Occipital lobe (tissue), 3 donors: ENCODE measurements at places on chromosomes 13 and 19. TPM values are rescaled to one million over a fixed set of nuclear protein-coding genes. Genes with fewer than 3 reads are reported as not detected.

The CBY2 gene
- total RNA-seq, result not detected

DNA sequence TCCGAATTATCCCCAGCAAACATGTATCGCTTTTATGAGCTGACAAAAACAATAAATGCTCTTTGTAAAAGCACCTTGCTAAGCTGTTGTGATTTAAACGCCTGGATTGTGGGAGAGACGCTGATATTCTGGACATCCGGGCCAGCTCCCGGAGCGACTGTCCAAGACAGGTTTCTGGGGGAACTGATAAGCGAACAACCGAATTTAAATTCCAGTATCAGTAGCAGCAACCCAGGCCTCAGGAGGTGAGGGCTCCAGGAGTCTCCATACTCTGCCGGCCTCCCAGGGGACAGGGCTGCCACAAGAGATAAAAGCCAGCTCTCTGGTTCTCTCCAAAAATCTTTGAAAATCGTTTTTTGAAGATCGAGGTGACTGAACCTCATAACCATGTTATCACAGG, 50.3 kb upstream of the VSTM2B start:
- DNase-seq, result no peak

- no peak for DNase-seq
Observed at GRCh38 chr19:11868188-11868587, 19.4 kb upstream of the ZNF69 start.

The DNAJC15 gene
- total RNA-seq, result 18.1 TPM

GRCh38 chr13:99686157-99686572, 184.9 kb downstream of the TM9SF2 start:
- DNase-seq, result no peak

- no peak for DNase-seq
Observed at GRCh38 chr13:20178156-20178555, 14.6 kb downstream of the GJB2 start.

The ZNF177 gene
- total RNA-seq, result 11.9 TPM

DNA sequence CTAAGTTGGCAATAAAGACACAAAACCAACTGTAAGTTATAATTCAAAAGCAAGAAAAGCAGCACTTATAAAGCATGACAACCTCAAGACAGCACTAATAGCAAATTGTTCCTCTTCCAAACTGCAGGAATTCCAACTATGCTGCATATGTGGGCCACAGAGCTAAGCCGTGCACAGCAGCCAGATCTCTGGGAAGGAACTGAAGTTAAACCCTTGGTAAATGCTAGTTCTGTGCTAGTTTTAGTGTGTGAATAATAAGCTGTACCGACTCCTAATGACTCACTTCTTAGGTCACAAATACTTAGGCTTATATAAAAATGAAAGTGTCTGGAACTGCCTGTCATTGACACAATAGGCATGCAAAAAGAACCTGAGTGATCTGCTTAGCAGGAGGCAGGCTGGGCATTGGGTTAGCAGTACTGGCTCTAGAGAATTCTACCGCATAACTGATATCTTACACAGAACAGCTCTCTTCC, 21.2 kb upstream of the GTF3A start:
- DNase-seq, result no peak

DNA sequence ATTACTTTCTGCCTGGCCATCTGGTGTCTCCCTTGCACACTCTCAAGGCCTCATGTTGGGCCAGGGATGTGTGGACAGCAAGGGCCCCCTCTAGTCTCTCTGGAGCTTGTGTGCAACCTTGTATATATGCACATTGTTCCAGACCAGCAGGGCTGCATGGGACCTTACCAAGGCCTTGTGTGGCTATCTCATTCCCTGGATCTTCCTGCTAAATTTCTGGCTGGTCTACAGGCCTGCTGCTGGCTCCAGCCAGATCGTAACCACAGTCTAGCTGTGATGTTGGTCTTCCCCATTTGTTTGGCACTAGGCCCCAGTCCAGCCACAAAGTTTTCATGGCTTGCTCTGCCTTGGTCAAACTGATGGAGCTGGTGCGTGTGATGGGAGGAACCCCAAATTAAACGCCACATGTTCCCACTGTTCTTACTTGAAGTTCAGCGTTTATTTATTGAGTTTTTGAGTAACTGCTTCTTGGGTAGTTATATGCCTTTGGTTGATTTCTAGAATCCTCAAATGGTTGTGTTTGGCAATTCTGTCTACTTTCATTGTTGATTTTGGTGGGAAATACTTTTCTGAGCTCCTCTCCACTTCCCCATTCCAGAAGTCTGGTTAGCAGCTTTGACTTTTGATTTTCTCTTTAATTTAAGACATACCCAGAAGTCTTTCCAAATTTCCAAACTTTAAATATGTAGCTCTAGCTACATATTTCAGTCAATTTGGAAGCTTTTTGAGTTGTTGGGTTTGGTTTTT, 56.4 kb downstream of the SIPA1L3 start:
- DNase-seq, result no peak

GRCh38 chr13:48448959-48449614, 36.2 kb upstream of the LPAR6 start:
- no peak for DNase-seq

The SERP2 gene
- total RNA-seq, result 30.7 TPM

GRCh38 chr13:99339736-99340397, 32.7 kb upstream of the GPR183 start:
- no peak for DNase-seq

DNA sequence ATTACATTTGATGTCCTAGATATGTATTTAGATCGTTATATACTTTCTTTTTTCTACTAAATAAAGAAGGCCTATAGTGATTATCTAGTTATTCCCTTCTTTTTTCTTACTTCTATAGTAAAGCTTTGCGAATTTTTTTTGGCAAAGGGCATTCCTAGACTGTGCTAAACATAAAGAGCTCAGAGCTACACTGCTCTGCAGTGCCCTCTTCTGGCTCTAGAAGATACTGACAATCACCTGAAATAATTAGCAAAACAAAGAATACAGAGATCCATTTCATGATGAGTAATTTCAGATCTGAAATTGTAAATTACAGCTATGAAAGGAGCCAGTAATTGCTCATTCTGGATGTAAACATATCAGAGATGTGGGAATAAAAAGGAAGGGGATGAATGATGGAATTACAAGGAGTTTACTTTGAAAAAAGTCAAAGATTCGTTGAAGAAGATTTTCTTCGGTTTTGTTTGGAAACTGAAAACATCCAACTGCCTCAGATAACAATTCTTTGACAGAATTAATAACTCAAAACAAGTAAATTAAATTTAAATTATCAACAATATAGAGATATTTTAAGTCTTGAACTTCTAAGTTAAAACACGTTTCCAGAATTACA, 288.5 kb downstream of the NALCN start:
- DNase-seq, result no peak

GRCh38 chr13:20411638-20412342, 113.9 kb downstream of the CRYL1 start:
- DNase-seq, result no peak

- DNase-seq, result no peak
Observed at GRCh38 chr19:13139633-13140311, 10.4 kb downstream of the STX10 start.
